Urinary bladder (tissue), 4 donors: ENCODE measurements at places on chromosomes 1 and 21.

DNA sequence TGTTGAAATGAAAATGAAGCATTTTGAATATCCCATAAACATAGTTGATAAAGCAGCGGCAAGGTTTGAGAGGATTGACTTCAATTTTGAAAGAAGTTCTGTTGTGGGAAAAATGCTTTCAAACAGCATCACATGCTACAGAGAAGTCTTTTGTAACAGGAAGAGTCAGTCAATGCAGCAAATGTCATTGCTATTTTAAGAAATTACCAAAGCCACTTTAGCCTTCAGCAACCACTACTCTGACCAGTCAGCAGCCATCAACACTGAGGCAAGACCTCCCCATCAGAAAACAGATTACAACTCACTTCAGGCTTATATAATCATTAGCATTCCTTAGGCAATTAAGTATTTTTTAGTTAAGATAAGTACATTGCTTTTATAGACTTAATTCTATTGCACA lies 33.8 kb upstream of the FCRL3 start:
- no peak for DNase-seq

DNA sequence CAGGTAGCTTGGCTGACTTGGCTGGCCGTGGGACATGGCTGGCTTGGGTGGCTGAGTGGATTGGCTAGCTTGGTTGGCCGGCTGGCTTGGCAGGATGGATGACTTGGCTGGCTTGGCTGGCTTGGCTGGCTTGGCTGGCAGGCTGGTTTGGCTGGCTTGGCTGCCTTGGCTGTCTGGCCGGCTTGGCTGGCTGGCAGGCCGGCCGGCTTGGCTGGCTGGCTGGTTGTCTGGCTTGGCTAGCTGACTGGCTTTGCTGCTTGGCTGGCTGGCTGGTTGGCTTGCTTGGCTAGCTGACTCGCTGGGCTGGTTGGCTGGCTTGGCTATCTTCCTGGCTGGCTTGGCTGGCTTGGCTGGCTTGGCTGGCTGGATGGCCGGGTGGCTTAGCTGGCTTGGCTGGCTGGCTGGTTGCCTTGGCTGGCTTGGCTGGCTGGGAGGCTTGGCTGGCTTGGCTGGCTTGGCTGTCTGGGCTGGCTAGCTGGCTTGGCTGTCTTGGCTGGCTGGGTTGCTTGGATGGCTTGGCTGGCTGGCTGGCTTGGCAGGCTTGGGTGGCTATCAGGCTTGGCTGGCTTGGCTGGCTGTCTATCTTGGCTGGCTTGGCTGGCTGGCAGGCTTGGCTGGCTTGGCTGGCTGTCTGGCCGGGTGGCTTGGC lies 129.7 kb upstream of the FAM72C start:
- no peak for DNase-seq

- no peak for DNase-seq
Measured at GRCh38 chr21:45440736-45441350, 35.9 kb downstream of the COL18A1 start.

- no peak for DNase-seq
Measured at GRCh38 chr1:53477651-53478501, 18.7 kb downstream of the DMRTB1 start.

DNA sequence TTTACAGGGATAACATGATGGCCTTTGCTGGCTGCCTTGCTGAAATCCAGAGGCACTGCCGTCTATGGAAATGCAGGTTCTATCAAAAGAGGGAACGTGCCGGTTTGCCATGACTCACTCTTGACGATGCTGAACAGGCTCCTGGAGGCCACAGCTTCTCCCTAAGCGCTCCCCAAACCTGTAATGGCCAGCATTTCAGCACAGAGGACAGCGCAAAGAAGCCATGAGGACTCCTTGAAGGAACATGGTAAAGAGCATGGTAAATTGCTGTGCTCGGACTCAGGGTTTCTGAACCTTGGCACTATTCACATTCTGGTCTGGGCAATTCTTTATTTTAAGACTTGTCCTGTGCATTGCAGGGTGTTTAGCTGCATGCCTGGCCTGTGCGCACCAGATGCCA lies 217.5 kb downstream of the CAMTA1 start:
- DNase-seq = no peak
